ENCODE measurements at places on chromosomes 7 and 10.

DNA sequence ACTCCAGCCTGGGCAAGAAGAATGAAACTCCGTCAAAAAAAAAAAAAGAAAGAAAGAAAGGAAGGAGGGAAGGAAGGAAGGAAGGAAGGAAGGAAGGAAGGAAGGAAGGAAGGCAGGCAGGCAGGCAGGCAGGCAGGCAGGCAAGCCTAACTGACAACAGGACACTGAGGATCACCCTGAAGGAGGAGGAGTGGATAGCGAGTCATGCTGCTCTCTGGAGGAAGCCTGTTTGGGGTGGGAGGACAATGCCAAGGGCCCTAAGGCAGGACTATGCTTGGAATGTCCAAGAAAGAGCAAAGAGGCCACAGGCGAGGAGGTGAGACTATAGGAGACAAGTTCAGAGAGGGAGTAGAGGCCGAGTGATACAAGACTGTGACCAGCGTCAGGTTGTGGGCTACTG lies 107.0 kb upstream of the PARD3 start:
- peak; percentile 24 for DNase-seq

GRCh38 chr10:95588025-95588424 lies 26.9 kb upstream of the SORBS1 start:
- DNase-seq, result no peak

GRCh38 chr7:138907201-138907847 lies 73.9 kb downstream of the KIAA1549 start:
- DNase-seq, result peak; percentile 10

GRCh38 chr7:47225387-47226131 lies 356.4 kb downstream of the TNS3 start:
- peak; percentile 65 for DNase-seq

DNA sequence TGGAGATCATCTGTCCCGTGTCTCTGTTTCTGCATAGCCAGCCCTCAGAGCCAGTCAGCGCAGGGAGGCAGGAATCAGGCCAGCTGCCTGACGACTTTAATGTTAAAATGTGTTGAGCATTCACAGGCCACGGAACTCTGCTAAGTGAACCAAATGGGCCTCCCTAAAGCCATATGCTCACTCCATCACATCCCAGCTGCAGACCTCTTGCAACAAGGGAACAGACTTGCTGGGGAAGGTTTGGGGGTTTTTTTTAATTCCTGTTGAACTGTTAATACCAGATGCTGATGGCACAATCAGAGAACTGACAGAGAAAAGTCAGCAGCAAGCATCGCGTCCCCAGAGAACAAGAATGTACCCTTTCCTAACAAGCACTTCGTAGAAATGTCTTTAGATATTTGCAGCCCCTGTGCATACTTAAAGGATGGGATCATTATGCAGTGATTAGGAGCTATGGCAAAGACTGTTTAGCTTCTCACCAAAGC lies 900.4 kb upstream of the AUTS2 start:
- DNase-seq, result no peak

GRCh38 chr7:117071551-117071950 lies 118.2 kb downstream of the ST7 start:
- DNase-seq, result no peak

GRCh38 chr7:25849500-25850184 lies 302.4 kb upstream of the NFE2L3 start:
- DNase-seq, result peak; percentile 99

DNA sequence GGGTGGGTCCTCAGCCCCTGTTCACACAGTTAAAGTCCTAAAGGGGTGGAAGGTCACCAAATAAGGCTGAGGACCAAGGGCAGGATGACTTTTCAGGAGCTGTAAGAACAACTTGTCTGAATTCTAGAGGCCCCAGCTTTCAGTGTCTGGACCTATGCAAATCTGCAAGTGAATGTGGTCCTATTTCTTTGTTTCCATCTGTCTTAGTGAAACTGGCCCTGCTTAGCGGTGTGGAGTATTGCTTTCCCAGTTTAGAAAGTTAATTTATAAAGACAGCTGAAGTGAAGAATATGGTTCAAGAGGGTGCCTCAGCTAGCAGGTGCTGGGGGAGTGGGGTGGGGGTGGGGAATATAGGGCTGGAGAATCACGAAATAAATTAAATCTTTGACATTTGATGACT lies 40.1 kb downstream of the HHEX start:
- DNase-seq, result no peak

- no peak for DNase-seq
Measured at GRCh38 chr7:107077699-107078516, 33.4 kb downstream of the PRKAR2B start.

GRCh38 chr10:7485244-7485556 lies 74.4 kb upstream of the SFMBT2 start:
- DNase-seq, result no peak

DNA sequence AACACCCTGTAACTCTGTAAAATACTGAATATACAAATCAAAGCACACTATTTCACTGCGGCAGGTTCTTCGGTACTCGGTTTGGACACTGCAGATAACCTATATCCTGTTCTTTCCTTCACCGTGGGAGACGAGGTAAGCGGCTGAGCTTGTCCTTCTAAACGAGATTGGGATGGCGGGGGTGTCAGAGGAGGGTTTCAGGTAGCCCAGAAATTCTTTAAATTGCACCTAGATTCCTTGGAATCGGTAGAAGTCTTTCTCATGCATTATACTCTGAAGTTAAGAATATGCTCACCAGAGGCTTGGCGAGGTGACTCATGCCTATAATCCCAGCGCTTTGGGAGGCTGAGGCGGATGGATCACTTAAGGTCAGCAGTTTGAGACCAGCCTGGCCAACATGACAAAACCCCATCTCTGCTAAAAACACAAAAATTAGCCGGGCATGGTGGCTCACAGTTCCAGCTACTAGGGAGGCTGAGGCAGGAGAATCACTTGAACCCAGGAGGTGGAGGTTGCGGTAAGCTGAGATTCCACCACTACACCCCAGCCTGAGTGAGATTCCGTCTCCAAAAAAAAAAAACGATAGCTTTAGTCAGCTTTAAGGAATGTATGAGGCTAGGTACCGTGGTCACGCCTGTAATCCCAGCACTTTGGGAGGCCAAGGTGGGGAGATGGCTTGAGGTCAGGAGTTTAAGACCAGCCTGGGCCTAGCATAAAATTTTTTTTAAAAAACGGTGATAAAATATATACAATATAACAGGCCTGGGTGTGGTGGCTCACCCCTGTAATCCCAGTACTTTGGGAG lies 10.1 kb upstream of the LAT2 start:
- DNase-seq, result peak; percentile 67

DNA sequence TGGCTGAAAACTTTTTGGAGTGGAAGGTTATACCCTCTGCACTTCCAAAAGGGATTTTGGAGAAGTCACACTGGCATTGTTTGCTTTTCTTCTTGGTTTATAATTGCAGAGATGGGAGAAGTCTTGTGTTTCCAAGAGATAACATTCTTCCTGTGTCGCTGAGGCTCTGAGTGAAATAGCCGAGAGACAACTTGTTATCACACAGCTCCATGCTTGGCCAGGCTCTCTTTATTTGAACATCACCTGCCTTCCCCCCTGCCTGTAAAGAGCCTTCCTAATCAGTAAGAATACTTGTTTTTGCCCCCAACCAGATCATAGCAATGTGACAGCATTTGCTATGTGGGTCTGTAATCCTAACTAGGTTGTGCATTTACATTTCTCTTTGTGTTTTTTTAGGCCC lies 270.7 kb downstream of the GALNT17 start:
- no peak for DNase-seq

DNA sequence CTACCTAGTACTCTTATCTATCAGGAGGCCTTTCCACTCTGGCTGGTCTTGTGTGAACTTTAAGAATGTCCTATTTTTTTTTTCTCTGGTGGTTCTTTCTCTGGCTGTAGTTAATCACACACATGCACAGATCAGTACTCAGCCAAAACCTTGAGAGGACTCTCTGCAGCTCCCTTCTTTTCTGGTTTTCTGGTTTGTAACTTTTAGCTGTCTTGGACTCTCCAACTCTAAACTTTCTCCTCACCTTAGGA lies 54.9 kb upstream of the HELLS start:
- DNase-seq, result peak; percentile 2

DNA sequence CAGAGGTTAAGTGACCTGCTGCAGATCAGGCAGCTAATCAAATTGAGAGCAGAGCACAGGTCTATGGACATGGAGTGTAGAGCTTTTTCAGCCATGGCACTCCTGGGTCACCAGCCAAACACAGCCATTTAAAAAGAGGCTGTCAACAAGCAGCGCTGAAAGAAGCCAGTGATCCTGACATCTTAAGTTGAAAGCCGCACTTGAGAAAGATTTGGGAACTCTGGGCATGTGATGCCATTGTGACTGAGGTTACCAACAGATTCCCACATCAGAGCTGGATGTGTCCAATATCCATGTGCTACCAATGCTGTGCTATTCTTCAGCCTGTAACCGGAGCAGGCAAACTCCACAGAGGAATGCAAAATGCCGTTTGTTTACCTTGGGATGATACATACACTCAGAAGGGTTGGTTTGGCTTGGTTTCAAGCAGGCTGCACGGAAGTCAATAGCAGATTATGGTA lies 56.2 kb upstream of the ABLIM1 start:
- DNase-seq, result peak; percentile 59

DNA sequence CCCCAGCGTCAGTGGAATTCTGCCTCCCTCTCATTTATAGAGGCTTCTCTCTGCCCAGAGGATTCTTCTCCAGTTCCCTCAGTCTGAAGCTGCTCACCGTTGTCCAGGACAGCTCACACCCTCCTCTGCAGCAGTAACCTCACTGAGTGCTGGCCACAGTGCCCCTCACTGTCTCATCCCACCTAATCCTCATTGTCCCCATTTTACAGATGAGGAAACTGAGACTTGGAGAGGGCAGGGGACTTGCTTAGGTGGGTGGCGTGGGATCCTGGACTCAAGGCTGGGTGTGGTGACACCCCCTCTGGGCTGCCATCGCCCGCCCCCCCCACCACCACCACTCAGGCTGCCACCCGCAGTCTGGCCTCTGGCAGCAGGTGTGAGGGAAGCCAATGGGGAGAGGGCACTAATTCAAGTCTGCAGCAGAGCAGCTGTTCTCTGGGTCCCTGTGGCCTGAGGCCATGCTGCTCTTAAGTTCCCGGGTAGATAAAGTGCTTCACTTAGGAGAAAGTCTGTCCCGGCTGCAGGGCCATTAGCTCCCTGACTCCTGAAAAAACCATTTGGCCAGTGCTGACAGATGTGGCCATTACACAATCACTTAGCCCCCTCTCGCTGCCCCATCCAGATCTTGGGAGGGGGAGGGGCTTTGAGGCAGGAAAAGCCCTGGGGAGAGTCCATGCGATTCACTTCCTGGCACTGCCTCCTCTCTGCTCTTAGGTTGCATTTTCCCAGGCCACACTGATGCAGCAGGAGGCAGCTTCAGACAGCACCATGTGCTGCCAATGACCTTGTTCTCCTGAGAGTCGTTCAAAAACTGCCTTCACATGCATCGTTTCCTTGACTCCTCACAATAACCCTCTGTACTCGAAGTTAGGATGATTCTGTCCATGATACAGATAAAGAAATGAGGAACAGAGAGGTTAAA lies 36.3 kb downstream of the DRGX start:
- DNase-seq, result peak; percentile 3

- DNase-seq, result no peak
Measured at GRCh38 chr10:69248117-69248730, 28.1 kb downstream of the HKDC1 start.

DNA sequence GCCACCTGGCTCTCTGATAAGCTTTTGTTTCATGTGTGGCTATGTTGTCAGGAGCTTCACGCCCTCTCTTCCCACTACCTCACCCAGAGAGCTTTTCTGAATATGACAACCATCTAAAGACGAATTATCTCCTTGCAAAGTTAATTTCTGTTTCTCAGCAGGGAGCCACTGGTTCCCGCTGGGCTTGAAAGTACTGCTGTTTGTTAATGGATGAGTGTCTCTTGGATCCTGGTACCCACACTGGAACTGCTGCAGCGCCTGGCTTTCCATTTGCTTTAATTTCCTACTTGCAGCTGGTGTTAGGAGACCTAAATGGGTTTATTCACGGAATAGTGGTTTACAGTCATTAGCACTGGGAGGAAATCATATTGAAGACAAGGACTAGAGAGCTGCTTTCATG lies 267.9 kb upstream of the LRGUK start:
- DNase-seq, result no peak

GRCh38 chr10:74025380-74025978 lies 27.6 kb downstream of the VCL start:
- no peak for DNase-seq
